ENCODE measurements at places on chromosomes 1 and 21. TPM values are rescaled to one million over a fixed set of nuclear protein-coding genes. Genes with fewer than 3 reads are reported as not detected.

Gene HPCAL4
- 1.2 TPM for total RNA-seq

Gene NCAM2
- total RNA-seq, result not detected

DNA sequence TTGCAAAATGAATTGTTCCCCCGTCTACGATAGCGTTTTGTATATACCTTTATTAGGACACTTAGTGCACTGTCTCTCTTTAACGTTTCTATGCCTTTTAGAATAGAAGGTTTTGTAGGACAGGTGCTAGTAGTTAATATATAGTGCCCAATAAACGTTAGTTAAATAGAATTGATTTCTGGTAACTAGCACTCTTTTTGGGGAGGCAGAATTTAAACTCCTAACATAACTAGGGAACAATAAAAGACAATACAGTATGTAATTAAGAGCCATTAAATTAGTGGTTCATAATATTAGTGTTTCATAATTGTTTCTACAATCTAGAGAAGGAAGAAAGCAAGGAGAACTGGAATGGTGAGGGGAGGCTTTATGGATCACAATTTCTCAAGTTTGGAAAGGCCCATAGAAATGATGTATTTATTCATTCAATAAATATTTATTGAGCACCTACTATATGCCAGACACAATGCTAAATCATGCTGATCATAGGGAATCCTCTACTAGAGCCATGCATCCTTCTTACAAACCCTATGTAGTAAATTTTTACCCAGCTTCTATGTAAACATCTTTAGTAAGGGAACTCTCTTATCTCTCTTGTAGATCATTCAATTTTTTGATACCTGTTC is 742 bp downstream of the POLR3GL start:
- no peak for ATAC-seq

Gene FHAD1
- not detected for total RNA-seq

- no peak for ATAC-seq
Measured at GRCh38 chr1:34320053-34320669, 143.5 kb downstream of the C1orf94 start.

DNA sequence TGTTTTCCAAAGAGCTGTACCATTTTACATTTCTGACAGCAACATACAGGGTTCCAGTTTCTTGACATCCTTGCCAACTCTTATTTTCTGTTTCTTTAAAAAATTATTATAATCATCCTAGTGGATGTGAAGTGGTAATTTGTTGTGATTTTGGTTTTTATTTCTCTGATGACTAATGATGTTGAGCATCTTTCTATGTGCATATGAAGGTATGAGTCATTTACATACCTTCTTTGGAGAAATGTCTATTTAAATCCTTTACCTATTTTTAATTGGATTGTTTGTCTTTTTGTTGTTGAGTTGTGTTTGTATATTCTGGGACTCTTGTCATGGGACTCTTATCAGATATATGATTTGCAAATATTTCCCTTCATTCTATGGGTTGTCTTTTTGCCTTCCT is 20.8 kb upstream of the MPC2 start:
- no peak for ATAC-seq

- no peak for ATAC-seq
Measured at GRCh38 chr1:184393962-184394361, 7.1 kb downstream of the C1orf21 start.

- ATAC-seq, result no peak
Measured at GRCh38 chr1:30024411-30025195, 698.8 kb downstream of the MATN1 start.

DNA sequence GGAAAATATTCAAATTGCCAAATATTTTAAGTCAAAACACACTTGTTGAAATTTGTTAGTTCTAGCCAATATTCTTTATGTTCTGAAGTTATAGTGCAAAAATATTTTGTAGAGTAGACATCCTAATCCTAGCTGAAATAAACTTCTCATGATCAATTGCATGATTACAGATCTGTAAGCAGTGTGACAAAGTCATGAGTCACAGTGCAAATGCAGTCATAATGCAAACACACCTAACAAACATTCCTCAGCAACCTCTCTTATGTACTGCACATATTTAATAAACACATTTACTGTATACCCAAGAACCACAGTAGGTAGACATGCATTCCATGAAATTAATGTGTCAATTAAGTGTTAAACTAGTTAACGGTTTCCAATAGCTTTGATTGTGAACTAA is 1857.4 kb downstream of the NCAM2 start:
- ATAC-seq, result no peak

DNA sequence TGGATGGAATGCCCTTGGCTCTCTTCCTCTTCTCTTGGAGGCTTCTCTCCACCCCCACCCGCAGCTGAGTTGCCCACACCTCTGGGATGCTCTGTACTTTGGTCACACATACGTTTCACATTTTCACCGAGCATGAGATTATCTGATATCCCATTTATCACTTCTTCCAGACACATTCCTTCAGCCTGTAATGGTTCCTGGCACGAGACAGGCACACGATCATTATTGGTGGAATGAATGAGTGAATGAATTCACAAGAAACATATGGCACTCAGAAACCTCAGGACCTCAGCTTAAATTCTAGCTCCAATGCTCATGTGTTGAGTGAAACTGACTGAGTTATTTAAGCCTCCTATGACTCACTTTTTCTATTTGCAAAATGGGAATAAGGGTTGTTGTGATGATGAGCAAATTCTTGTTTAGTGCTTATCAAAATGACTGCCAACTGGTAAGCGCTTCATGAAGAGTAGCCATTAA is 242.7 kb upstream of the JUN start:
- ATAC-seq, result peak; percentile 78

GRCh38 chr1:33110477-33110876 is 29.5 kb downstream of the AZIN2 start:
- no peak for ATAC-seq

DNA sequence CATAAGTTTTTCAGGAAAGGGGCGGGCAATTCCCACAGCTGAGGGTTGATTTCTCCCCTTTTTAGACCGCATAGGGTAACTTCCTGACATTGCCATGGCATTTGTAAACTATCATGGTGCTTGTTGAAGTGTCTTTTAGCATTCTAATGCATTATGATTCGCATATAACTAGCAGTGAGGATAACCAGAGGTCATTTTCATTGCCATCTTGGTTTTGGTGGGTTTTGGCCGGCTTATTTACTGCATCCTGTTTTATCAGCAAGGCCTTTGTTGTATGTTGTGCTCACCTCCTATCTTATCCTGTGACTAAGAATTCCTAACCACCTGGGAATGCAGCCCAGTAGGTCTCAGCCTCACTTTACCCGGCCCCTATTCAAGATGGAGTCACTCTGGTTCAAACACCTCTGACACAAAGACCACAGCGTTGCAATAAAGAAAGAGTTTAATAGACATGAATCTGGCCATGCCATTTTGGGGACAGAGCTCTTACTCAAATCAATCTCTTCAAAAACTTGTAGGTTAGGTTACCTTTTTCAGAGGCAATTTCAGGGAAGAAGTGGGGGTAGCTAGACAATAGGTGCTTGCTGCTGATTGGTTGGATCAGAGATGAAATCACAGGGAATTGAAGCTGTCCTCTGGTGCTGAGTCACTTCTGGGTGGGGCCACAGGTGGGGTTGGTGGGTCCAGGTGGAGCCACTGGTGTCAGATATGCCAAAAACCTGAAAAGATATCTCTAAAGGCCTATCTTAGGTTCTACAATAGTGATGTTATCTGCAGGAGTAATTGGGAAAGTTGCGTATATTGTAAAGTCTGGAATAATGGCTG is 23.3 kb downstream of the TBX19 start:
- no peak for ATAC-seq

DNA sequence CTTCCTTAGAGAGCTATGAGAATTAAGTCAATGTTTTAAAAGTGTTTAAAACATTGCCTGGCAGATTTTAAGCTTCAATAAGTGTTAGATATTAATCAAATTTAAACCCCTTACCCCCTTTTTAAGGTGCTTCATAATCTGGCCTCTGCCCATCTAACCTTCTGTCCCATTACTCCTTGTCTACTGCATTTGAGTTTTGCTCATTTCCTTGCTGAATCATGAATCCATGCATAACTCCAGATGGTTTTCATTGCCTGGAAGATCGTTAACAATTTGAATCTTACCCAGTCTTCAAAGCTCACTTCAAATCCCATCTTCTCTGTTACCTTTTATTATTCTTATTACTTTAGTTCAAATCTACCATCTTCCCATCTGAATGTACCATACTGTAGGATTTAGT is 4.6 kb downstream of the HJV start:
- no peak for ATAC-seq

- ATAC-seq, result no peak
Measured at GRCh38 chr1:33836911-33837310, 27.0 kb upstream of the HMGB4 start.

DNA sequence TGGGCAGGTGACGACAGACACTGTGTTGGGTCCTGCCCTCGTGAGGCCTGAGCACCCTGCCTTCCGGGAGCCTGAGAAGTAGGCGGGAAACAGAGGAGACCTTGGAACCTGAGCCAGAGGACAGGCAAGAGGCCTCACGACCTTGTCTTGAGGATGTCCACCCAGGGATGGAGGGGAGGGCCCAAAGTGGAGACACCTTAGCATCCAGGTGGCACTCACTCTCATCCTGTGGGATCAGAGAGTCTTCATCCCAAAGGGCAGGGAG is 347.2 kb downstream of the NPHP4 start:
- ATAC-seq, result no peak

Gene TFF2
- not detected for total RNA-seq

GRCh38 chr1:167184081-167184480 is 36.6 kb upstream of the POU2F1 start:
- no peak for ATAC-seq

Gene TMEM35B
- total RNA-seq, result 13.1 TPM

Gene SDC3
- 0.11 TPM for total RNA-seq

DNA sequence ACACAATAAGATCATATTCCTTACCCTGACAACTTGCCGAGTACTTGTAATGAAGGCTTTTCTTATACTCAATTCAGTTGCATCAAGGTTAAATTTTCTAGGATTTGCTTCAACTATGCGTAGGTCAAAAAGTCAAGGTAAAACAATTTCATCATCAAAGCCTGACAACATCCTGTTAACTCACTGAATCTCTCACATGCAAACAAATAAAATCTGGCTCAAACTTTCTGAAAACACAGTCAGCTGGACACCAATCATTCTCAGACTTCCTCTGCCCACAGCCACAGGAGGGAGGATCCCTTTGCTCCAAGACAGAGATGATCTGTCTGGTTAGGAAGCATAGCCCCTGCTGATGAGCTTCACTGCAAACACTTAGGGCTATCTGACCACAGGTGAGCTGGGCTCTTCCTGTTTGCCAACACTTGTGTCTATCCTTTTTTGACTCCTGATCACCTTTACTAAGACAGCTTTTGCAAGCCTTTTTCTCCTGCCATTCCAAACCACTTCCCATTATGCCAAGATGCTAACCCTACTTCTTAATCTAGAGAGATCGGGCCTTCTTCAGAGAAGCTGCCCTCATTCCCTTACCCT is 20.0 kb downstream of the STX6 start:
- ATAC-seq, result no peak

DNA sequence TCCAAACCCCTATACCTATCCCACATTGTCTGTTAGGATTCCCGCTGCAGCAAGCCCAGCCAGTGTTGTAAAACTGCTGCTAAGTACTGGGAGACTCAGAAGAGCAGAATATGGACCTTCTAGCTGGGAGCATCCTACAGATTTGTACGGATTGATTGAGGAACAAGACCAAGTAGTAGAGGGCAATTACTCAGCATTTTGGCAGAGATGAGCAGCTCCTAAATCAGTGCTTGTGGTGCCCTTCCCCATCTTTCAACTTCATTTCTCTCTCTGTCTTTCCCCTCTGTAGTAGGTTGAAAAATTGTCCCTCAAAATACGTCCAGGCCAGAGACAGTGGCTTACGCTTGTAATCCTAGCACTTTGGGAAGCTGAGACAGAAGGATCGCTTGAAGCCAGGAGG is 37.3 kb upstream of the HTR1D start:
- no peak for ATAC-seq
